ENCODE measurements at places on chromosomes 5 and 9.

DNA sequence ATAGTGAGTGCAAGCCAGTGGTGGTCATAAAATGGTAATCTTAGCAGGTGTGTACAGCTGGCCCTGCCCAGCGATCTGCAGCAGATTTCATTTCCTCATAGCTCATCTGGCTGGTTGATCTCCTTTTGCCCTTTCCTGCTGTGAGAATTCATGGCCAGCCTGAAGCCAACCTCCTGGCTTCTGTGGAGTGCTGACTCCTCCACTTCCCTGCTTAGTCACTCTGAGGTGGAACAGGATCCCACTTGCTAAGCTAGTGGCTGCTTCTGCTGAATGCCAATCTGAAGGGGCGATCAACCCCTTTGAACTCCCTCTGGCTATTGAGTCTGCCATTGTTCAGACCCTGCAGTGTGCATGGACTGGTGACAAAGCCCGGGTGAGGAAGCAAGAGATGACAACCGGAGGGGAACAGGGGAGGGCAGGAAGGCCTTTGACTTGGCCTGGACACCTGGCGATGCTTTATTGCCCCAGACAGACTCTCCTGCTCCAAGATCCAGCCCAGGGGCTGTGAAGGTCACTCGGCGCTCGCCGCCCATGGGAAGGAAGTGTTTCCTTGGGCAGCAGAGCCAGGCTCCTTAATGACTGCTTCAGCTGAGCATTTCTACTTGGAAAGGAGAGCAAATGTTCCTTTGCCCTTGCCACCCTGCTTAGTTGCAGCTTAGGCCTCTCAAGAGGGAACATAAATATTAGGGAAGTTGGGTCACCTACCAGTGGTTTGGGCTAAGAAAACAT, 341.1 kb downstream of the ZSWIM6 start:
- DNase-seq, result no peak

GRCh38 chr5:172571413-172571812, 69.7 kb upstream of the NEURL1B start:
- no peak for DNase-seq

DNA sequence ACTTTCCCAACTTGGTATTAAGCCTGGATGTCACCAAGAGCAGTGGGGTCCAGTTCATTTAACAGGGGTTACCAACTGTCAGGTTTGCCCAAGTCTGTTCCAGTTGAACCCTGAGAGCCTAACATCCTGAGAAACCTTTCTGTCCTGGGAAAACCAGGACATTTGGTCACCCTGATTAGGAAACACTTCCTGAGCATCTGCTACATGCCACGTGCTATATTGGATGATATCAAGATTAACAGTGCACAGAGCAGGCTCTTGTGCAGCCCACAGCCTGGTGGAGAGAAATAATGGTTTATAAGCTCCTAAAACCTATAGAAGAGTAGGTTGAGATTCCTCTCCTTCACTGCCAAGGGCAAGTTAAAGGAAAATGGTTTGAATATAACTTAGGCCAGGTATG, 102.9 kb upstream of the RAD23B start:
- no peak for DNase-seq

DNA sequence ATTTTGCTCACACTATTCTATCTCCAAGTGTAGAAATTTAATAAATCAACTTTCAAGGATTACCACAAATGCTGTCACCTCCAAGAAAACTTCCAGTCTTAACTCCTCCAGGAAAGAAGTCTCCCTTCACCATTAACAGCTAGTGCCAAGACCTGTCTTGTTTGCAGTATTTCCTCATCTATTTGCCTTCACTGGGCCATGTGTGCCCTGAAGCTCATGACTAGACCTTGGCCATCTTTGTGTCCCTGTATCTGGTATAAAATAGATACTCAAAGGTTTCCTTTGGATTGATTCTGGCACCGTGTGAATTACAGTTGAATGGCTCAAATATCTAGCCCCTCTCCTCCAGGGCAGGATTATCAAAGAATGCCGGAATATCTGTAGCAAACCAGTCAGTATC, 346.7 kb upstream of the KLF4 start:
- no peak for DNase-seq

- DNase-seq, result no peak
Observed at GRCh38 chr9:72276429-72276828, 88.6 kb downstream of the ZFAND5 start.

GRCh38 chr9:278651-279050, 64.0 kb downstream of the DOCK8 start:
- no peak for DNase-seq

Measured in esophagus squamous epithelium (tissue), 5 donors.